Fibroblast of skin of left quadriceps (primary cell): ENCODE measurements at places on chromosomes 3 and 15.
A peak's percentile ranks its signal among the peaks of the same experiment; 100 is the strongest.

DNA sequence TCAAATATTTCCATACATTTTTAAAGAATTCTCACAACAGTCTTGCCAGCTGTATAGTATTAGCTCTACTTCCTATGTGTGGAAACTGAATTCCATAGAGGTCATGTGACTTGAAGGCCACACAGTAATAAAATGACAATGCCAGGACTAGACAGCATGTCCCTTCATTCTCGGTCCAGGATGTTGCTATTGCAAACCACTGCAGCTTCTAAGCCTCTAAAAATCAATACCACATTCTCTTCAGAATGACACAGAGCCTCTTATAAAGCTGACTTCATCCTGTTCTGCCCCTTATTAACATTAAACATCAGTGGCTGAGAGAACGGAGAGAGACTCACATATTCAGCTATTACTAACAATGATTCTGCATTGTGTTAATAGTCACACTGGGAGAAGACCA, 240.3 kb upstream of the PEX5L start:
- peak; percentile 41 for DNase-seq

GRCh38 chr15:101288905-101289513, 6.0 kb downstream of the SNRPA1 start:
- DNase-seq = no peak

- no peak for DNase-seq
Measured at GRCh38 chr15:100189319-100189718, 152.5 kb downstream of the ADAMTS17 start.

- no peak for DNase-seq
Measured at GRCh38 chr3:65507437-65507836, 531.3 kb downstream of the MAGI1 start.
